Stimulated activated CD4-positive, alpha-beta T cell treated with anti-CD3 and anti-CD28 coated beads, TNF-alpha, amount 100 ng/mL, for 24 hours (primary cell): ENCODE measurements at places on chromosomes 12 and 14.
A peak's percentile ranks its signal among the peaks of the same experiment; 100 is the strongest.

DNA sequence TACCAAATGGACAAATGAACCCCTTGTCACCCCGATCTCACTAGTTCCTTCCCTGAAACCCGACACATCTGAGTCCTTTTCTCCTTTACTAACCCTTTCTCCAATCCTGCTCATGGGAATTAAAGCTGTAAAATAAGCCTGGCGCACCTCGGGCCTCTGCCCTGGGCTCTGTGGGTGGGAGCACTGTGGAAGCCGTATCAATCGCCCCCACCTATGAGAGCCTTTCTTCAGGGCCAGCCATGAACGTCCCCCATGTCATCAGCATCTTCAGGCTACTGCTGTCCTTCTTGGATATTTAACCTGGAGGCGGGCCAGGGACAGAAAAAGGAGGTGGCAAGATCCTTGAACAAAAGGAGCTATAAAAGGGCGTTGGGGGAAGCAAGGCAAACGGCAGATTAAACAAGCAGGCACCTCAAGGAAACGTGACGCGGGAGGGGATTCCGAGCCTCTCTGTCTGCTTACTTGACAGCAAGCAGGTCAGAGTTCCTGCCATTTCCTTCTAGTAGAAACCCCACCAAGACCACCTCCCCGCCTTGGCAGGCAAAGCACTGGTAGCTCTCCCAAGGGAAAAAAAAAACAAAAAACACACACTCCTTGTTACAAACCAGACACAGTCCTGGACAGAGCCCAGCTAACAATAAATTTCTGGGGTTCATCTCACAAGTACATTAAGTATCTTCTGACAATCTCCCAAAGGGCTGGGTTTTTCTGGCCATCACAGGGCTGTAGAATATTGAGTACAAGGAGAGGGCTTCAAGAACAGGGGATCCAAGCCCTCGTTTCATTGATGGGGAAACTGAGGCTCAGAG is 62.9 kb downstream of the DPF3 start:
- DNase-seq: no peak

GRCh38 chr14:97390096-97390724 is 593.0 kb downstream of the VRK1 start:
- no peak for DNase-seq

- no peak for DNase-seq
Measured at GRCh38 chr12:113857371-113857770, 108.8 kb downstream of the RBM19 start.

GRCh38 chr12:11836282-11837151 is 187.0 kb downstream of the ETV6 start:
- DNase-seq: peak; percentile 75

GRCh38 chr12:46492471-46493085 is 120.0 kb upstream of the SLC38A2 start:
- no peak for DNase-seq

DNA sequence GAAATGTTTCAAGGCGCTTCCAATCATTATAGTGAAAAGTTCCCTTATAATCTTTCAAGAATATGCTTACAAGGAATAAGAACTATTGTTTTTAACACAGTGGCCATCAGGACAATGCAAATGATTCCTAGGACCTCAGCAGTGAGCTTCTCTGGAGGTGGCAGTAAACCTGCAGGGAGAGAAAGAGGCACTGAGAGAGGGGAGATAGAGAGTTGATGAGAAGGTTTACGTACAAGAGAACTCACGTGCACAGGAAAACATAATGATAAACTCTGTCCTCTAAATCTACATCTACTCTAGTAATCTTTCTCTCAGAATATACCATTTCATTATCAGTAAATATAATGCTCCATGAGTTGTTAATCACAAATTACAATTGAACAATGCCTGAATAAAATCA is 715 bp downstream of the KLRC4 start:
- no peak for DNase-seq

- DNase-seq: no peak
Measured at GRCh38 chr12:12909995-12910420, 18.6 kb downstream of the GPRC5A start.

GRCh38 chr14:90553298-90553920 is 156.6 kb downstream of the CALM1 start:
- DNase-seq: no peak
